ENCODE measurements at places on chromosomes 5 and 9. TPM values are rescaled to one million over a fixed set of nuclear protein-coding genes. Genes with fewer than 3 reads are reported as not detected.

- no peaks in the 10 kb centered on the region for H3K36me3 ChIP-seq
- no peak overlapping the region for H3K27ac ChIP-seq
- DNase-seq = no peak
- peaks cover 4% of the 10 kb centered on the region for H3K27me3 ChIP-seq
- H3K4me1 ChIP-seq = peaks cover 3% of the 10 kb centered on the region
- H3K4me3 ChIP-seq = no peak overlapping the region
These were observed 571.2 kb upstream of the WWC1 start for GRCh38 chr5:167720259-167720658.

- no peak overlapping the region for H3K4me3 ChIP-seq
- peaks cover 3% of the 10 kb centered on the region for H3K4me1 ChIP-seq
- peak; percentile 69 for DNase-seq
These were observed 6.1 kb upstream of the NRARP start for GRCh38 chr9:137308057-137308619.

GRCh38 chr9:21974343-21974721, 19.9 kb downstream of the CDKN2A start:
- H3K36me3 ChIP-seq = peaks cover 3% of the 10 kb centered on the region
- no peak for DNase-seq
- no peak overlapping the region for H3K27ac ChIP-seq
- H3K4me1 ChIP-seq = peaks cover 3% of the 10 kb centered on the region
- peak overlapping the region; percentile 85 for H3K4me3 ChIP-seq

GRCh38 chr5:9054821-9055589, 490.9 kb downstream of the SEMA5A start:
- DNase-seq = no peak
- H3K4me1 ChIP-seq = peaks cover 9% of the 10 kb centered on the region
- no peaks in the 10 kb centered on the region for H3K36me3 ChIP-seq
- no peak overlapping the region for H3K4me3 ChIP-seq

DNA sequence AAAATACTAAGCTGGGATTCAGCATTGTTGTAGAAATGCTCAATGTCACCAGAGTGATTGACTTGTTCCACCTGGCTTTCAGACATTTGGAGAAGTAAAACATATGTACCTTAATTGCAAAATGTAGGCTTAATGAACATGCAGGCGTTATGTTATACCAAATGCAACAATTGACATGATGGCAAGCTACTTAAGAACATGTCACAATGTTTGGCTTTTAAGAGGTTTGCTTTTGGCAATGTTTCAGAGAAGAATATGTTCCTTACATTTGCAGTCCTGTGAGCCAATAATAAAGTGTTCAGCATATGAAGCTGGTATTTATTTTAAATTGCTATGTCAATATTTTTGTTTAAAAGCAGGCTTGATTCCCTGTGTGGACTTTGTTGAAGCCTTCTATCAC, 111.7 kb upstream of the NUDT12 start:
- peaks cover 2% of the 10 kb centered on the region for H3K27me3 ChIP-seq
- no peak overlapping the region for H3K27ac ChIP-seq
- no peak for DNase-seq
- H3K4me1 ChIP-seq = no peaks in the 10 kb centered on the region
- H3K36me3 ChIP-seq = no peaks in the 10 kb centered on the region

- peaks cover 2% of the 10 kb centered on the region for H3K27me3 ChIP-seq
- DNase-seq = no peak
- no peak overlapping the region for H3K4me3 ChIP-seq
- H3K4me1 ChIP-seq = peaks cover 4% of the 10 kb centered on the region
- no peaks in the 10 kb centered on the region for H3K36me3 ChIP-seq
These were observed 150.4 kb upstream of the IER5L start for GRCh38 chr9:129328355-129329042.

Gene PGM5
- not detected for total RNA-seq

GRCh38 chr5:112306956-112307355, 112.1 kb downstream of the EPB41L4A start:
- peaks cover 18% of the 10 kb centered on the region for H3K4me1 ChIP-seq
- DNase-seq = no peak
- H3K27me3 ChIP-seq = no peaks in the 10 kb centered on the region
- H3K36me3 ChIP-seq = no peaks in the 10 kb centered on the region
- no peak overlapping the region for H3K4me3 ChIP-seq

Measured in glutamatergic neuron (in vitro differentiated cells).